ENCODE measurements at places on chromosomes 11 and 22.

- DNase-seq, result no peak
Observed at GRCh38 chr11:67572747-67573419, 10.7 kb upstream of the GSTP1 start.

- DNase-seq, result no peak
Observed at GRCh38 chr11:127600674-127601073, 600.1 kb upstream of the KIRREL3 start.

- no peak for DNase-seq
Observed at GRCh38 chr11:27933992-27934829, 173.7 kb downstream of the KIF18A start.

- no peak for DNase-seq
Observed at GRCh38 chr11:86565388-86565787, 107.0 kb downstream of the ME3 start.

- no peak for DNase-seq
Observed at GRCh38 chr11:65416841-65417701, 5.5 kb upstream of the NEAT1 start.

DNA sequence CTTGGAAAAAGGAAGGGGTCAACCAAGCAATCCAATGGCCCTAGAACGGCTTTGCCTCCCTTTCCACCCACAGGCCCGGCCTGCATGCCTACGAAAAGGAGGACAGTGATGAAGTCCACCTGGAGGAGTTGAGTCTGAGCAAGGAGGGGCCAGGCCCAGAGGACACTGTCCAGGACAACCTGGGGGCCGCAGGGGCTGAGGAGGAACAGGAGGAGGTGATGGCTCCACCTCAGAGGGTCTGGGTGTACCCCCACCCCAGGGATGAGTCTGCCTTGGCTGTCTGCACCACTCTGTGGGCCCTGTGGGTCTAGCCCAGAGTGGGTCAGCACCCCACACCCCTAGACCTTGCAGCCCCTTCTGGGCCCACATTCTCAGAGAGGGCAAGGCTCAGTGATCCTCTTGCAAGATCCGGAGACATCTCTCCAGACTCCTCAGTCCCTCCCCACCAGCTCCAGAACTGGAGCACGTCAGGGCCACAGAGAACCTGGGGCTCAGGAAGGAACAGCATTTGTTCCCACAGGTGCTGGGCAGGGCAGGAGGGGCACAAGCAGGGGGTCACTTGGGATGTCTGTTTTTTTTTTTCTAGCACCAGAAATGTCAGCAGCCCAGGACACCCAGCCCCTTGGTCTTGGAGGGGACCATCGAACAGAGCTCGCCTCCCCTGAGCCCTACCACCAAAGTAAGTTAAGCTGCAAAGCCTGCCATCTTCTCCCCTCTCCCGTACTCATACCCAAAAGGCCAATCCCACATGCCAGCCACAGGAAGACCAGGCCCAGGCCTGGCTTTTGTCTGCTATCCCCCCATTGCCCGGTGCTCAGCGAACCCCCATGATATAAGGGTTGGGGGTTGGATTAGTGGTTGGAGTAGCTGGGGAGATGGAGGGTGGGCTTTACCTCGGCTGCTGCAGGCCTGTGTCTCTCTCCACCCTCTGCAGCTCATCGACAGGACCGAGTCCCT is 8.1 kb downstream of the PRR33 start:
- DNase-seq, result no peak

GRCh38 chr11:133163463-133164419 is 368.6 kb downstream of the OPCML start:
- DNase-seq, result no peak

DNA sequence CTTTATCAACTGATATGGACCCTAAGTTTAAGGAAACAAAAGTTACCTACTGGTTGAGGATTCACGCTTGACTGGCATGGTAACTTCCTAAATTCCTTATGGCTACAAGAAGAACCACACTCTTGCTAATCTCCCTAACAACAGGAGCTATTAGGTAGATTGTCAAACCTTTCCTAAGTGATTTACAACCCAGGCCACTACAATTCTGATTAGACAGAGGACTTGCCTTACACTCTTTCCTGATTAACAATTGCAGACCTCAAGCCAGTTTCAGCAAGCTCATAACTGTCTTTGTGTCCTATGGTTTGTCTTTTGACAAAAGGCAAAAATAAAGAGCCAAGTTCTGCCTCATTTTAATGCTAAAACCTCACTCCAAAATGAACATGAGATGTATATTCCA is 16.3 kb downstream of the OR52K2 start:
- no peak for DNase-seq

DNA sequence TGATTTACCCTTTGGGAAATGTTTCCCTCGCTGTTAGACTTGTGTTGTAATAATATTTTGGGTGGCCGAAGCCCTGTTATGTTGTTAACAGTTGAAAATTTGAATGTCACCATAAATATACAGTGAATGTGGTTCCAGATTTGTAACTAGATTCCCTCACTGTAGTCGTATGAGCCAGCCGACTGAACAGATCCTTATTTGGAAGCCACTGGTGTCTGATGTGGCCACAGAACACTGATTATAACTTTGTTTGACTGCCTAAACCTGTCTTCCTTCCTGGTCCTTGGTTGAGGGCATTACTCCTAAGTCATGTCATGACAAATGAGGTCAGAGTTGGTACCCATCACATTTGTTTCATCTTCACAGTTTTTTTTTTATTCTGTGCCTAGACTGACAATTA is 45.4 kb downstream of the YAP1 start:
- no peak for DNase-seq

GRCh38 chr11:130897262-130898182 is 18.8 kb downstream of the SNX19 start:
- DNase-seq, result no peak

- no peak for DNase-seq
Observed at GRCh38 chr11:131696690-131697089, 326.3 kb downstream of the NTM start.

GRCh38 chr11:101741061-101741460 is 157.3 kb upstream of the TRPC6 start:
- DNase-seq, result no peak

GRCh38 chr22:41913842-41914534 is 886 bp downstream of the SHISA8 start:
- DNase-seq, result no peak

DNA sequence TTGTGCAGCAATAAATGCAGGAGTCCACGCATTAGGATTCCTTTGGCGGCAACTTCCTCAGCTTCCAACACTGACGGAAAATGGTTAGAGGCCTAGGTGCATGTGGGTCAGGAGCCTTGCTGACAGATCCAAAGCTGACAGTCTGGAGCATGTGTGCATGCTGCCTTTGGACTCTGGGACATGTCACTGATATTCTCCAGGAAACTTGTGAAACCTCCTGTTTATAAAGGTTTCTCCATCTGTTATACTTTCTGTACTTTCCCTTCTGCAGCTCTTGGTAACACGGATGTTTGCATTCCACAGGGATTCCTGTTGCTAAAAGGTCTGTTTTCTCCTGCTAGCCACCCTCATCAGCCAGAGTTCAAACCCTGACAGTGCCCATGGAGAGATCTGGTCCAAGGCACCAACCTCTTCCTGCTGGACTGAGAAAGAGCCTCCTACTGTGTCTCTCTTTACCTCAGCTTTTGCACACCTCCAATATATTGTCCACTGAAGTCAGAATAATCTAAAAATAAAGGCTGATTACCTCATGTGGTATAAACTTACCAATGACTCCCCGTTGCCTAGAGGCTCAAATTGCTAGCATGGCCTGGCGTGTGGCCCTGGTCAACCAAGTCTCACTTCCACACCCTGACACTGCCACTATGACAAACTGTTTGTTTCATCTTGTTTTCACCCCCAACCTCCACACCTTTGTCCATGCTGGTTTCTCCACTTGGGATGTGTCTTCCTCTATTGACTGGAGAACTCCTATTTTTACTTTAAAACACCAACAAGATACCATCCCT is 31.1 kb upstream of the LYVE1 start:
- no peak for DNase-seq

GRCh38 chr11:84476581-84476980 is 1150.6 kb downstream of the DLG2 start:
- DNase-seq, result no peak

- DNase-seq, result no peak
Observed at GRCh38 chr22:28230671-28231070, 311.6 kb upstream of the PITPNB start.

DNA sequence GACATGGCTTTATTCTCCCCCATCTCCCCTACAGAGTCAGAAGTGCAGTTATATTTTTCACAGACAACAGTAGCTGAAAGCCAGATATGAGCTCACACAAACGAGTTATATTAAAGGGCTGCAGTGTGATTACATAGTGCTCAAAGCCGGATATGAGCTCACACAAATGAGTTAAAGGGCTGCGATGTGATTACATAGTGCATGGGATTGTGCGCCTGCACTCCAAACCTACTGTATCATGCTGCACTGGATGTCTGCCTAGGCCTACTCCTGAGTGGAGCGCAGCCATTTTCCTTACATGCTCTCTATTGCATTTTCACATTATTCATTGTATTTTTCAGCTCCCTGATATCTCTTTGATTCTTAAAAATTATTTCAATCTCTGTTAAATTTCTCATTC is 414.6 kb upstream of the LARGE1 start:
- DNase-seq, result no peak

DNA sequence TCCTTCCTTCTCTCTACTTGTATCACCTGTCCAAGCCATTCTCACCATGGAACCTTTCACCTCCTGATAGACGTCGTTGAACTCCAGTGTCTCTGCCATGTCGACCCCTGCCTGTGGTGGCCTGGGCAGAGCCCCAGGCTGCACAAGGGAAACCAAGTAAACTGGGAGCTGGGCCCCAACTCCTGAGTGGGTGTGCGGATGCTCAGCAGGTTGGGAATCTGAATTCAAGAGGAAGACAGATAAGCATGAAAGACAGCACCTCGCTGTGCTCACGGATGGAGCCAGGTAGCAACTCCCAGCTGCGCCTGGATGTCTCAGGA is 709 bp downstream of the SSRP1 start:
- DNase-seq, result no peak

- DNase-seq, result no peak
Observed at GRCh38 chr11:100105982-100106358, 581.1 kb upstream of the ARHGAP42 start.

DNA sequence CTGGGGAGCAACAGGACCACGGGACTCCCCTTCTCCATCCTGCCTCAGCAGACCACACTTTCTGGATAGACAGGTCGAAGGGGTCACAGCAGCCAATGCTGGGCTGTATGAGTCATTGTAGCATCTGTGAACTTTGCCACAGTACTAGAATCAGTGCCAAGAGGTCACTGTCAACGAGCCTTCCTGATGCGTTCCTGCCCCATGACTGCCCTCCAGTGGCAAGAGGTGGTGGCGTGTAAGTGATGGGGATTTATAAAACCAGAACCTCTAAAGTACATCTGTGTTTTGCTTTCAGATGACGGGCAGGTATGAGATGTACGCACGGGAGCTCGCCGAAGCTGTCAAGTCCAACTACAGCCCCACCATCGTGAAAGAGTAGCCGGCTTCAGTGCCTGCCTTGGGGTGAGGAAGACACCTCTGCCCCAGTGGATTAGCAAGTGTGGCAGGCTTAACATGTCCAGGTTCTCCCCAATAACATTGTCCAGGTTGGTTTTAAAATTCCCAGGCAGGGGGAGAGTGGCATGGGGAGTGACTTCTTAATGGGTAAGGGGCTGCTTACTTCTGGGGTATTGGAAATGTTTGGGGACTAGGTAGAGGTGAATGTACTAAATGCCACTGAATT is 29.4 kb downstream of the GUCD1 start:
- DNase-seq, result peak; percentile 45

DNA sequence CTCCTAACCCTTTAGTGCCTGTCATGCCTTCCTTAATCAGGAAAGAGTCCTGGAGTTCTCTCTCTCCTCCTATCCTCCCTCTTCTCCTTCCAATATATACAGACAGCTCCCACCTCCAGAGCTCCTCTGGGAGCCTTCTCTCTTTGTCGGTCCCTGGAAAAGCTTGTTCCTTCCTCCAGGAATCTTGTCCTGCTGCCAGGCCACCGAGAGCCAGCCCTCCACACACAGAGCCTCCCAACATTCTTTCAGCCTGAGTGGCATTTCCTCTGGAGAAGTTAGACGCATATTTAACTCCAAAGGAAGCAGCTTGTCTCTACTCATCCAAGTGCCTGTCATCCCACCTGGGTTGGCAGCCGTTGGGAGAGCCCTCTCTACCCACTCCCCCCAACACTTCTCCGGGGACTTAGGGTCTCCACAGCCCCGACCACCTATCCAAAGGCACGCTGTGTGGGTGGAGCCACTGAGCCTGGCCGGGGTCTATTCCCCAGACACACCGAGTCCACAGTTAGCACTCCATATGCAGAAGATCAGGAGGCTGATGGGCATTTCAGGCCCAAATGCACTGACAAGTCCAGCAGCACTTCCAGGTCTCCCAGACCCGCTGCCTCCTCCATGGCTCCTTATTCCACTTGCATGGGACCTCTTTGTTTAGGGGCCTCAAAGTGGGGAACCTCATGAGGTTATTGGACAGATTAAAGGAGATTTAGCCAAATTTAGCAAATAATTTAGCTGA is 31.1 kb downstream of the DKK3 start:
- no peak for DNase-seq

- no peak for DNase-seq
Observed at GRCh38 chr11:83088965-83089364, 17.3 kb upstream of the RAB30 start.

DNA sequence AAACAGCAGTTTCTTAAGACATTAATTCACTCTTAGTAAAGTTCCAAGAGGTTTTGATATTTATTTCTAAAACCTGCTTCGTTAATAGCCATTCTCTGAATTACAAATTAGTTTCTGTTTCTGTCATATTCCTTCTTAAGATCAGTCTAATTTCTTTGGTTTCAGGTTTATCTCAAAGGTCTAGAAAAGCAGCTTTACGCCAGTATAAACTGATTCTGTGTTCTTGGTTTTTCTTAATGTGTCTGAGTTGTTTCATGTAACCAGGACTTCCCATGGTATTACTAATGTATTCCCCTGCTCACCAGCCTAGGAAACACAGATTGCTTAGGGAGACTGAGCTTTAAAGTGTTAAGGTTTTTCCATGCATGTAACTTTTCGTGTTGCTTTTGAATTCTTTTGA is 6.8 kb upstream of the ACY3 start:
- no peak for DNase-seq

- DNase-seq, result no peak
Observed at GRCh38 chr22:22349455-22349836, 104.9 kb downstream of the VPREB1 start.

- no peak for DNase-seq
Observed at GRCh38 chr22:30488121-30488520, 16.3 kb upstream of the SEC14L3 start.

All from activated CD8-positive, alpha-beta memory T cell treated with anti-CD3 and anti-CD28 coated beads for 1 hour (primary cell).